ENCODE measurements at places on chromosomes 7 and 10.

DNA sequence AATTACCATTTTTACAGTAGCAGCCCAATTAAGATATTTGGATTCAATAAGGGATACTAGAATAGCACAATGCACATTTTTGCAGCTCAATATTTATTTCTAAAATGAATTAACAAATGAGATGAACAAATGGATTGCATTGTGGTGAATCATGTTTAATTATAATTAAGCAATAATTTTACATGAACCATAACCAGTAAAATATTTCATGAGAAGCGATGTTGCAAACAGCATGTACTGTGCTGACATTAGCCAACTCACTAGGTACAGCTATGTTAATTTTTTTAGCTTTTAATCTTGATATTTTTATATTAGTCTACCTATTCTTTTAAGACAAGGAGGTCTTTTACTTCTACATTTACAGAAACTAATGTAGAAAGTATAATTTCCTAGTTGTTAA, 399.1 kb upstream of the AKR1E2 start:
- no peak for DNase-seq

DNA sequence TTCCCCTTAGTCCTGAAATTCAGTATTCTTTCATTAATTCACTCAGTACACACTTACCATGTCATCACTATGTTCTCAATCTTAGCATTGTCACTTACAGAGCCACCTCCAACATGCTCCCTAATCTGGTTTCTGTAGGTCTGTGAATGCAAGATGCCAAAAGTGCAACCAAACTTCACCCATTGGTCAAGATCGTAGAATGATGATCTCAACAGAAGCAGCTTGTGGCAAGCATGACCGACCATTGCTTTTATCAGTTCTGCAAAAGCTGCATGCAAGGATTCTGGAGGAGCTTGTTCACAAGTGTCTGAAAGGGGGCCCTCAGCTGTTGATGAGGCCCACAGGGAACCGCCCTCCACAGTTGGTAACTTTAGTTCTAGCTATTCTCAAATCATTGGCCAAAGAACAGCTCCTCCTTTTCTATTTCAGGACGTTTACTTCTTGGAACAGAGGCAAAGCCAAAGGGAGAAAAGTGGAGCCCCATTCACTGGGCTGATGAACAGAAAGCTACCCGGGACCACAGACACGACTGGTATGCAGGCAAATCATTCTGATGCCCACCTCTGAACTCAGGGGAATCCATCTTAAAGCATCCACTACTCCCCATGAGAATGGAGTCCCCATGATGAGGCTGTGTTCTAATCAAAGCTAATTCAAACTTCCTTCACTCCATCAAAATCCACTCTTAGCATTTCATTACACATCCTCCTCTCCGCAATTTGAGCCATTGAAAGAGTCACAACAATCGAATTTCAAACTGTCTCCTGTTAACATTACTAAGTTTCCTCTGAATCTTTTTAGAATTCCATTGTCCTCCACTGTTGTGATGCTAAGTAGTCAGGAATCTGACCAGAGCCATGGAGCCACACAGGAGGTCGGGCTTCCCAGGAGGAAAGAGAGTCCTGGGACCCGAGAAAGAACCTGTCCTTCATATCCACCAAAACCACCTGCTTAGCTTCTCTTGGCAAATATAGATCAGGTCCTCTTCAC, 13.9 kb downstream of the GRB10 start:
- DNase-seq, result no peak

DNA sequence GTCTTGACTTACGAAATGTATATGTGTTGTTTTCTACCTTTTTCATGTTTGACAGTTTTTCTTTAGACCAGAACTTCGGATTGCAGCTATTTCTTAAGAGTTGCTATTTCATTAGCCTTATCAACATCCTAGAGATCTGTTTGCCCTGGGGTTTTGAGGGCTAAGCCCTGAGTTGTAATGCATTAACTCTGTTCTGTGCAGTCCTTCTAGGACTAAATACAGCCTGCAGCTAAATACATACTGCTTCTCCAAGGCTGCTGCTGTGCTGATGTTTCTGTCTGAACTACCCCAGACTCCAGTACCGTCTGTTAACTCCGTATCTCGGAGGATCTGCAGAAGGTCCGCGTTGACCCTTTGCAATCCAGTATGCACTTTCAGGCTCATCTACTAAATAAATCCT, 26.5 kb downstream of the KIAA1217 start:
- DNase-seq, result no peak

- no peak for DNase-seq
These were observed 25.6 kb upstream of the CACNA2D1 start for GRCh38 chr7:82469207-82469606.

DNA sequence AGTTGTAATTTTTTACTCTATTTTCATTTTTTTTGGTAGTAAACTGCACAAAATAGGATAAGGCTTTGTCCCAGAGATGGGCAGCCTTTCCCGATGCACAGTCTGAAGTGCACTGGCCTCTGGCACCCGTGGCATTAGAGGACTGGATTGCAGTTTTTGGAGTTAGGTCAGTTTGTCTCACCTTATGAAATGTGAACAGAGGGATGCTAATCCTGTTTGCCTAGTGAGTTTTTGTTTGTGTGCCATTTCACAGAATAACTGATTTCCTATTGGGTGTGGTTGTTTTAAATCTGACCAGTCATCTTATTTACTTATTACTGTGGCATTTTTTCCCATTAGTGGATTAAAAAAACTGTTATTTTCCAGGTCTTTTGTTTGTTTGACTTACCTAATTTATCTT, 109.5 kb upstream of the GATA3 start:
- no peak for DNase-seq

GRCh38 chr10:6918305-6918704, 338.2 kb upstream of the PRKCQ start:
- no peak for DNase-seq

All from hypothalamus (tissue), 51 donors.